ENCODE measurements at places on chromosomes 5 and 9.

GRCh38 chr5:16586556-16586955 lies 30.2 kb downstream of the RETREG1 start:
- ATAC-seq: no peak

GRCh38 chr5:42875211-42875610 lies 63.5 kb upstream of the SELENOP start:
- ATAC-seq: no peak

- no peak for ATAC-seq
These were observed 895.9 kb upstream of the CDH10 start for GRCh38 chr5:25540628-25541027.

- ATAC-seq: no peak
These were observed 41.9 kb upstream of the TESK1 start for GRCh38 chr9:35562895-35563780.

DNA sequence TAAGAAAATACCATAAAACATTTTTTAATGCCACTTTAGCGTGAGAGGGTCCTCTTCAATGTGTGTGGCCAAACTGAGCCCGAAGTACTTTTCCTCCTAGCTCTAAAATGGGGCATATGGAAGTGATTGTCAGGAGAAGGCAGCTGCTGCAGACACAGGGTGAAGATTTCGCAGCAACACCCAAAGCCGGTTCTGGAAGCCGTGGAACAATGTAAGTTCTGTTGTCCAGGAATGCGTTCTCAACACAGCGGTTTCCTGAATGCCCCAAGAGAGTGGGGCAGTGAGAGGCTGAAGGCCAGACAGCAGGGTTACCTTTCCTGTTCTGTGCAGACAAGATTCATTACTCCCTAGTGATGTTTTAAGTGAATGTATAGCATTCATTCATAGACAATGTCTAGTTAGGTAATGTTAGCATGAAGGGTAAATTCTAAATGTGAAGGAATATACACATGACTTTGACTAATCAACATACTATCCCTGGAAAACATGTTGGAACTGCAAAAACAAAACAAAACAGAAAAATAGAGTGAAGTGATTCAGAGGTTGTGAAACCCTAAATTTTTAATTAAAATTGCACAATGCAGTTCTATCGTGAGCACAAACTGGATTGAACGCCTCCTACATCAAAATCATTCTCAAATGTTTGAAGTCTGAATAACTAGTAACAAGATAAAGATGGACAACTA lies 197.0 kb upstream of the SEMA6A start:
- peak; percentile 63 for ATAC-seq

- ATAC-seq: no peak
These were observed 157.5 kb upstream of the HAPLN1 start for GRCh38 chr5:83877911-83878706.

Data from motor neuron (in vitro differentiated cells).